ENCODE measurements at places on chromosomes 6 and 20.
A peak's percentile ranks its signal among the peaks of the same experiment; 100 is the strongest.

DNA sequence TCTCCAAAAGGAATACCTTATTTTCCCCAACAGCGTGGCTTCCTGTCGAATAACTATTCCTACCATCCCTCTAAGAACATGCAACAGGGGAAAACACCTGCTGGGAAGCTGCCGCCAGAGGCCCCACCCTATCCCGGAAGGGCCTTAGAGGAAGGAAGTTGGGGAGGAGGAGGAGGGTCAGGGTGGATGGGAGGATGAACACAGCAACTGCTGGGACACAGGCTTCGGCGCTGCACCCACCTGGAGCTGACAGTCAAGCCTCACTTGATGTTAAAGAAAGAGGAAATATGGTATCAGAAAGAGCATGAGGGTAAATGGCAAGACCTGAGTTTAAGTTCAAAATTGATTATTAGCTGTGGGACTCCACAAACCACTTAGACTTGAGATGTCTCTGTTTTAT, 36.5 kb upstream of the RPS6KA2 start:
- DNase-seq: no peak

DNA sequence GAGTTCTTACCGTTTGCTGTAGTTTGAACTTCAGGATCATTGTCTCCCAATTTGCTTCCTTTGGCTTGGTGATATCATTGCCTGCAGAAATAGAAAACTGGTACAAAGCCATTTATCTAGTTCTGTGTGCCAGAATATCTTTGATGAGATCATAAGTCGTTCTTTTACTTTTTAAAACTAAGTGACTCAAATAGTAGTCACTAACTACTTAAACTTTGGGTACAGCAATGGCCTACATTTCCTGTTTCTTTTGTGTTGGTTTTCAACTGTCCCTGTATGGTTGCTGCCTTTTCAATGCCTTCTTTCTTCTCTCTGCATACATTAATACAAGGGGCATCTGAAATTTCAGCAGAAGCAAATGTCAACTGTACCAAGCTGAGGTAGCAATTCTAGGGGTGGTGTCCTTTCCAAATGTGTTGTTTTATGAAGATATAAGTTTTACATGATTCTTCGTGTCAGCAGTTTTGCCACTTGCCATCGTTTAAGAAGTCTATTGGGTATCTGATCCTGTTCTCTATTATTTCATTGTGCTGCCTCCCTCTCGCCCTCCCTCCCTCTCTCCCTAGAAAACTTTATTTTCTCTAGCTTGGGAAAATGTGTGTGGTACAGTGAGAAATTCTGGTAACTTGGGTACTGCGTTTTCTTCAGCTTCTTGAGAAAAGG, 238.5 kb downstream of the FARS2 start:
- no peak for DNase-seq

- no peak for DNase-seq
Measured at GRCh38 chr6:14353281-14353680, 235.7 kb downstream of the CD83 start.

GRCh38 chr20:59701236-59701635, 96.9 kb downstream of the PHACTR3 start:
- DNase-seq: no peak

GRCh38 chr6:165889636-165890403, 226.8 kb upstream of the PDE10A start:
- no peak for DNase-seq

DNA sequence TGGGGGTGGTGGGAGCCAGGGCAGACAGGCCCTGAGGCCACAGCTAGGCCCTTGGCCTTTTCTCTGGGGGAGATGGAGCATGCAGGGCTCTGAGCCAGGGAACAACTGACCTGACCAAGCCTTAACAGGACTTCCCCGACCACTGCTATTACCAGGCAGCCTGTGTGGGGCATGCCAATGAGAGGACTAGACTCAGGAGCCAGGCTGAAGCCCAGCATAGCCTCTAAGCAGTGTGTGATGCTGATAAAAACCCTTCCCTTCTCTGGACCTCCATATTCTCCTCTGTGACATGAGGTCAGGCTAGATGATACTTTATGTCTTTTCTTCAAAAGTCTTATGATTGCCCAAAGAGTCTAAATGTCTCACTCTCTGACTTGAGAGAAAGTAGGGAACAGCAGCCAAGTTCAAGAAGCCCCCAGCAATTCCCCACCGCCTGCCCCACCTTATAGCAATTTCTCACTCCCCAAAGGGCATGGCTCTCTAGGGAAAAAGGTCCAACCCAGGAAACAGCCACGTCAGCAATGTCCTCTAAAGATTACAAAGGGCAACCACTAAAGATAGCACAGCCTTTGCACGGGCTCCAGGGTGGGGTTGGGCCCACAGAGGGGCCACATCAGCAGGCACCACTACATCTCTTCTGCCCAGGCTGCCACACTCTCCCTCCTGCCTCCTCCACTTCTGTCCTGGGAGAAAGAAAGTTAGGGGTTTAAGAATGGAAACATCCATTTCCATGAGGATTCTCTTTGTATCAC, 71.3 kb downstream of the TRERF1 start:
- no peak for DNase-seq

- DNase-seq: peak; percentile 37
Measured at GRCh38 chr20:51220293-51220706, 197.4 kb upstream of the KCNG1 start.

DNA sequence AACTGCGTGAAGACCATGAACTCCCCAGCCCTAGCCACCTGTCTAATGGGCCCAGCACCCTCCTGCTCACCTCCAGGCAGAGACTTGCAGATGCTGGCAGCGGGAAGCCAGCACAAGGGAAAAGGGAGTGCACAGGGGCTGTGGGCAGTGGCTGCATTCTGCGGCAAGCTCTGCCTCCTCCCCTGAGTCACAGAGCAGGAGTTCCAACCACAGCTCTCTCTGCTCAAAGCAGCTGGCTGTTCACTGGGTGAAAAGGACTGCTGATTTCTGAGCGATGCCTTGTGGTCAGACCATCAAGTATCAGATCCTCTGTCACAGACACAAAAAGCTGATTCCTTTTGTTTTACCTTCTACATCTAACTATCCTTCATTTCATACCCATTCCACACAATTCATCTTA, 10.5 kb downstream of the NKX2-2 start:
- DNase-seq: no peak

GRCh38 chr6:157285422-157285779, 37.9 kb downstream of the TMEM242 start:
- DNase-seq: no peak

GRCh38 chr6:92648364-92649086, 770.8 kb downstream of the EPHA7 start:
- DNase-seq: no peak

- no peak for DNase-seq
Measured at GRCh38 chr20:57461726-57462125, 63.2 kb downstream of the CTCFL start.

DNA sequence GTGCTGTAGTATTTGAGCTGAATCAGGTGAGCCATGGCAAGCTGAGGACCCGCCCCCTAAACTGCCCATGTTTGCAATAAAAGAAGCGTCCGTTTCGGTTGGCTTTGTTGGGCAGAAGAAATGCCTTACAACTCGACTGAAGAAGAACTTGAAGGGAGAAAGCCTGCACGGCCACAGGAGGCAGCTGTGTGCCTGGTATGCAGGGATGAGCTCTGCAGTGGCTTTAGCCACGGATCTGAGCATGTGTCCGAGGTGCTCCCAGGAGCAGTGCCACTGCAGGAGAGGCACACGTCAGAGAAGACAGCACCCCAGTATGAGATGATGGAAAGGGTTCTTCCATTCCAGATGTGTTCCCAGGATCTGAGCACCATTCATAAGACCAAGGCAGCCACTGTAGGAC, 23.5 kb downstream of the KIZ start:
- DNase-seq: no peak

GRCh38 chr20:9903048-9903655, 64.3 kb upstream of the PAK5 start:
- DNase-seq: peak; percentile 12
